ENCODE measurements at places on chromosomes 5 and 9.

DNA sequence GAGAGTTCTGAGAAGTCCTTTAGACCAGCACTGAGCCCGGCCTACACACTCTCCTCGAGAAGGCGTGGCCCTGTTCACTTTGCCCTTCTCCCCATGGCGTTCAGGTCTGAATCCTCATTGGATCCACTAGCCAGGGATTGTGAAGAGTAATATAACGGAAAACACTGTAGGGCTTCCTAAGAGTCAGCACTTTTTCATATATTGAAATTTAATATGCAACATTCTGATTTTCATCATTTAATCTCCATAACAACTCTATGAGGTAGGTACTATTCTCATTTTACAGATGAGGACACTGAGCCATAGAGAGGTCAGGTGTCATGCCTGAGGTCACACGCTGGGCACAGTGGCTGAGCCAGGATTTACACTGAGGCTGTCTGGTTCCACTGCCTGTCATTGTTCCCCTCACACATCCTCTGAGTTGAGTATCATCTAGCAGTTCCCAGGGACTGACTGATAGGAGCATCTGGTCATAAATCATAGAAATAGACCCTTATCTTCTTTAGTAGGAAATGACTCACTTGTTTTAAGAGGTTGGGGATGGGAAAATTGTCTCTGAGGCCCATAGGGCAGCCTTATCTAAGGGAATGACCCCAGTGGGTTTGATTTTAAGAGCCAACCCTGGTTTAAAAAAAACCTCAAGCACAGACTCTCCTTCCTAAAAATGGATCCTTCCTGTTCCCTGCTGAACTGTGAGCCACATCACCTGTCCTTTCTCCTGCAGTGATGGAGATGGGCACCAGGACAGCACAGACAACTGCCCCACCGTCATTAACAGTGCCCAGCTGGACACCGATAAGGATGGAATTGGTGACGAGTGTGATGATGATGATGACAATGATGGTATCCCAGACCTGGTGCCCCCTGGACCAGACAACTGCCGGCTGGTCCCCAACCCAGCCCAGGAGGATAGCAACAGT lies 41.2 kb downstream of the THBS4 start:
- no peak for DNase-seq

GRCh38 chr5:38825494-38825893 lies 20.3 kb upstream of the OSMR start:
- DNase-seq, result no peak

DNA sequence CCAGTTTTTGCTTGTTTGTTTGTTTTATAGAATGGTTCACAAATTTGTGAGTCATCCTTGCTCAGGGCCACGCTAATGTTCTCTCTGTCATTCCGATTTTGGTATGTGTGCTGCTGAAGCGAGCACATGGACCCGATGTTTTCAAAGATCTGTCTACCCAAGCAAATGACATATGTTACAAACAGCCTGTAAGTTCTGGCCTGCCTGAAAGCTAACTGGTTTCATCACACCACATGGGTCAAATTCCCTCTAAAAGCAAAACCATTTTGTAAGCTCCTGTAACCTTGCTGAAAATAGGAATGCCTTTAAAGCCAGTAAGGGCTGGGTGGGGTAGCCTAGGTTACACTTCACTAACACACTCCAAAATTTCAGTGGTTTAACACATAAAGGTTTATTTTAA lies 25.4 kb downstream of the DMRT3 start:
- no peak for DNase-seq

- DNase-seq, result no peak
These were observed 13.6 kb downstream of the LRRC8A start for GRCh38 chr9:128895556-128895955.

Measured in stimulated activated CD4-positive, alpha-beta T cell treated with anti-CD3 and anti-CD28 coated beads, TNF-alpha, amount 100 ng/mL, for 1 hour (primary cell).